ENCODE measurements at places on chromosomes 1 and 21. TPM values are rescaled to one million over a fixed set of nuclear protein-coding genes. Genes with fewer than 3 reads are reported as not detected.

Gene MTARC1
- total RNA-seq: not detected

Gene SELL
- total RNA-seq: 1.5 TPM

DNA sequence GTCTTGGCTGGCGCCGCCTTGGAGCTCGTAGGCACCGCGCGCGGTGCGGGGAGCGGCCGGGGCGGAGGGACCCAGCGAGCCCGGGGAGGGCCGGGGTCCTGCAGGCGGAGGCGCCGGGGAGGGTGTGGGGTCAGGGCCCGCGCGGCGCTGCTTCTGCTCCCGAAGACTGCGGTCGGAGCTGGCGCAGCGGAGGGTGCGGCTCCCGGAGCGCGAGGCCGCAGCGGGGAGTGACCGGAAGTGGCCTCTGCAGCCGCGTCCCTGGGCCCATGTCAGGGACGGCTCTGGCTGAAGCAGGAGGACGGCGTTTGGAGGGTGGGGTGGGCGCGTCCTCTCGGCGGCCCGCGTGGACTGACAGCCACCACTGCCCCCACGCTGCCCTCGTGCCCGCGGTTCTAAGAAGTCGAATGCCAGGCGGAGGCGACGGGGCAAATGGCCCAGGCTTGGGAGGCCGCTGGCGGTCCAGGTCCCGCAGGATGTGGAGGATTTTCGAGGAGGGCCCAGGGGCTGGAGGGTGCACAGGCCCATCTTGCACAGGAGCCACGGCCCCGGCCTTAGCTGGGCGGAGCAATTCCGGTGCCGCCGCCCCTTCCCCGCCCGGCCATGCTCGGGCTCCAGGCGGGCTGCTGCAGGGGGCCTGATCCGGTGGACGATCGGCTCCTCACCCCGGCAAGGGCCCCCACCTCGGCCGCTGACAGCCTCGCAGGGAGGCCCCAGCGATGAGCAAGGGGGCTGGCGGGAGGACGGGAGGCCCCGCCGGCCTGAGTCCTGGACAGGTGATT is 7.7 kb upstream of the ZNF669 start:
- peak; percentile 75 for DNase-seq

DNA sequence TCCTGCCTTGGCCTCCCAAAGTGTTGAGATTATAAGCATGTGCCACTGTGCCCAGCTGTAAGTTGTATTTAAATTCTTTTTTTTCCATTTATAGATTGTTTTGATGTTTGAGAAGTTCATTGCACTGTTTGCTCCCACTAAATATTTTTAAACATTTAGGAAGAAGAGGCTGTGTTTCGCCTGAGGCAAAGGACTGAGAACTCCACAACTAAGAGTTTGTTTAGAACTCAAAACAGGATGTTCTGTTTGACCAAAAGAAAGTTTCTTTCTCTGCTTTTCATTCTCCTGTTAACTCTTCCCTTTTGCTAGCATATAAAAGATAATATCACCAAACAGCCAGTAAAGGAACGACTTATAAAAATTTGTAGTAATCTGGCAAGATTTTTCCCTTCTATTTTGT is 87.0 kb downstream of the RUNX1 start:
- no peak for DNase-seq

DNA sequence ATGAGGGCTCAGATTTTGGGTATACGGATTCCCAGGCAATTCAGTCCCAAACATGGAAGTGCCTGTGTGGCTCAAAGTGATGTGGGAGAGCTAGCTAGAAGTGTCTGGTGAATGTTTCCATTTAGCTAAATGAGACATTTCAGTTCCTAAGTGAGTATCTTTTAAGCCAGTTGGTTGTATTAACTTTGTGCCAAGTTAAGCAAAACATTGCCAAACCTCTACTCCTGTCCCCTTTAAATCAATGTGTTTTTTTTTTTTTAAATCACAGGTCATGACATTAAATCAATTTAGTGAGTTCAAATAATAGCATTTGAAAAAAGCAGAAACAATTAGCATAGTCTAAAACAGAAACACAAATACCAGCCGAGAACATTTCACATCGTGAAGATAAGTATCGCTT is 230.1 kb downstream of the ASTN1 start:
- no peak for DNase-seq

DNA sequence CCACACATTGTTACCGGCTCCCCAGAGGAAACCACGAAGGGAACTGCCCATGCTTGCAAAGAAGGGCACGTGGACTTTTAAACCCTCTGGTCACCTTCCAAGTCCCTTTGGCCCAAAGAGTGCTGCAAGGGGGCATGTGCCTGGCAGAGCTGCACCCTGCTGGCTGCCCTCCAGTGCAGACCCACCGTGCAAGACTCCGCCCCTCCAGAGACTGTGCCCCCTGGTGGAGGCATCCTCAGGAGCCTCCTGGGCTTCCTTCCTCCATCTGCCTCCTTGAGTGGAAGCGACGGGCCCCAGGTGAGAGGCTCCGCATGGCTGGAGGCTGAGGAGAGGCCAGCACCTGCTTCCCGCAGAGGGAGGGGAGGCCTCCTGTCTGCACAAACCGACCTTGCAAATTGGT is 100.6 kb downstream of the CRYAA start:
- DNase-seq: no peak

DNA sequence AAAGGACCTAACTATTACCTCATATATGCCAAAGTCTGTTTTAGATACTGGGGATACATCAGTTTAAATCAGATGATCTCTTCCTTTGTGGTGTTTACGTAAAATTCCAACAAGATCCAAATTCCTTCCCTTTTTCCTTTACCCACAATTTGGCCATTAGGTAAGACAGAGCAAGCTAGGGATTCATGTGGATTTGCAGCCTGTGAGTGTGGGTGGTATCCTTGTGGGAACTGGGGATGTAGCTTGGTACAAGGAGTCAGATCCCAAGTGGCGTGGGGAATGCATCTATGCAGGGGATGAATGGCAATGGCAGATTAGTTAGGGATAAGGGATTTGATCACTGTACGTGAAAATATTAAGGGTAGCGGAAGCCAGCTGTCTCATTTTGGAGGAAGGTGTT is 9.8 kb upstream of the STRIP1 start:
- DNase-seq: no peak

GRCh38 chr1:151867765-151868411 is 14.4 kb upstream of the THEM5 start:
- peak; percentile 40 for DNase-seq

- peak; percentile 11 for DNase-seq
These were observed 14.7 kb downstream of the INTS3 start for GRCh38 chr1:153742411-153743142.

Gene C1orf141
- total RNA-seq: not detected

Gene OR6N1
- not detected for total RNA-seq

DNA sequence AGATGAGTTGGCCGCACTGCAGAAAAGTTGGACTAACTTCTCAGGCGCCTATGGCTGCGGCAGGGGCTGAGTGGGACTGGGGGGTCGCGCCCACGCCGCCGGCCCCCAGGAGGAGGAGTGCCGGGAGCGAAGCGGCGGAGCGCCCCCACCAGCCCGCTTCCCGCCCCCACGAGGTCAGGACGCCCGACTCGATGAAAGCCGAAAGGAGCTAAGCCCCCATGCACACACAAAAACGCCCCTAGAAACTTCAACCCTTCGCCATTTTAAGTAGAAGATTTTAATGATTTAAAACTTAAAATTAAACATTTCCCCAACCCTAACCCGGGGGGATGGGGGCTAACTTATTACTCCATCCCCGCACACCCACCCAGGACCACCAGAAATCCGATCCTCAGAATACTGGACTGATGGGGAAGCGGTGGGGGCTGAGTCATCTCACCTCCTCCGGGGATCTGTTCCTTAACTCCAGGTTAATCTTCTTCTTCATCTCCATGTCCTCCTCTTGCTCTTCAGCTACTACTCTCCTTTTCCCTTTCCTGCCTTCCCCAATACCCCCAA is 539 bp downstream of the ANP32E start:
- DNase-seq: peak; percentile 31

Gene KRTAP19-1
- not detected for total RNA-seq

Gene SLC6A9
- 1.6 TPM for total RNA-seq

Gene SLC22A15
- 0.74 TPM for total RNA-seq

DNA sequence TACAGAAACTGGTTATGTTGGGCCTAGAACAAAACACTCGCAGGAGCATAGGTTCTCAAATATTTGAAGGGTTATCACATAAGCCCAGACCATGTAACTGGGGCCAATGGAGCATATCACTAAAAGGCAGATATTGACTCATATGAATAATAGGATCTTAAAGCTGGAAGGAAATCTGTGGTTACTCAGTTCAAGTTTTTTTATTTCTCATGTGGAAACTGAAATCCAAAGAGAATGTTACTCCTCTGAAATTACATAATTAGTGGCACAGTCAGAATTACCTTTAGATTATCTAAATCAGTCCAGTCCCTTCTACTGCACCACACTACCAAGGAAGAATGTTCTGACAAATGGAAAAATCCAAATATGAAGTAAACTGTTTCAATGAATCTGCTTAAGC is 12.0 kb downstream of the SLAMF8 start:
- no peak for DNase-seq

Gene KRTAP12-2
- total RNA-seq: not detected

DNA sequence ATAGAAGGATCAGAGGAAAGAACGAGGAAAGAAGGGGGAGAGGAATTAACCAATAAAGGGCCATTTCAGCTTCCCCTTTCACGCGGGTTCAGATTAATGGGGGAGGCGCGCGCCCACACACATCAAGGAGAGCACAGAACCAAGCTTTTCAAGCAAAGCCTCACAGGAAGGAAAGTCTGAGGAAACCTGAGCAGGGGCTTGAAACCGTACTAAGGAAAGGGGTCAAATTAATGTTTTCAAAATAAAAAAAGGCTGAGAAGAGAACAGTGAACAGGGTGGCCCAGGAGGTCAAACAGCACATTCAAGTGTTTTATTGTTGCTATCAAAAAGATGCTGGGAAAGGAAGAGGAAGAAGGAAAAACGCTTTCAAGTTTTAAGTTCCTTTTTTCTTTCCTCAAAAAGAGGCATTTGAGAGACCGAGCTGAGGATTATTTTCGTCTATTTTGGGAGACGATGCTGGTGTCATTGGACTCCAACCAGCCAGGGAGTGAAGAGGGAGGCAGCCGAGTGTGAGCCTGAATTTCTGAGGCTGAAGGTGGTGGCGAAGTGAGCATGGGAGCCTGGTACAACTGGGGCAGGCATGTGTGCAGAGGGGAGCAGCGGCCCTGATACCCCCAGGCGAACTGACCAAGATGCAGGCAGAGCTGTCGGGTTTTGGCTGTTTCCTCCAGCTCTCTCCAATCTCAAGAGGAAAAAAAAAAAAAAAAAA is 88.4 kb downstream of the PROX1 start:
- no peak for DNase-seq

Gene KIAA1614
- total RNA-seq: 13.8 TPM

DNA sequence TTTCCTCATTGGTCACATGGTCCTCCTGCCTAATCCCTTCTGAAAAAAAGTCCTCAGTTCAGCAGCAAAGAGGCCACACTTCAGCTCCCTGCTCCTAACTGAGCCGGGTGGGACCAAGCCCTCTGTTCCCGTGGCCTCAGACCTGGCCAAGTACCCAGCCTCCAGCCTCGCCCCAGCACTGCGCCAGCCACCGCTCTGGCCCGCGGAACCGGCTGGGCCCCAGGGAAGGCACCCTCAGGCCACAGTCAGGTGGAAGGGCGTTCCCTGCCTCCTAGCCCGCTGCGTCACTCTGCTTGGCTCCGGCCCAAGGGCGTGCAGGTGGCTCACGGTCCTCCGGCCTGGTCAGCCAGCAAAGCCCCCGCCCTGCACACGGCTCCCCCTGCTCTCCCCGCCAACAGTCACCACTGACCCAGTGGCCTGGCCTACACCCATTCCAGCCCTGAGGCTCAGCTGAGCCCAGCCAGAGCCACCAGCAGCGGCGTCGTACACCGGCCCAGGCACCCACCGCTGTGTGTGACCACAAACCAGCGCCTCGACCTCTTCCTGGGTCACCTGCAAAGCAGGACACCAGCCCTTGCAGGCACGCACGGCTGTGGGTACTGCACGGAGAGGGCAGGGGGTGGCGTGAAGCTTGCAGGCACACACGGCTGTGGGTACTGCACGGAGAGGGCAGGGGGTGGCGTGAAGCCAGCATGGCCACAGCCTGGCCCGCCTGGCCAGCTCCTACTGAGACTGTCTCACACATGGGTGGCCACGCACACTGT is 19.4 kb downstream of the NADK start:
- no peak for DNase-seq

DNA sequence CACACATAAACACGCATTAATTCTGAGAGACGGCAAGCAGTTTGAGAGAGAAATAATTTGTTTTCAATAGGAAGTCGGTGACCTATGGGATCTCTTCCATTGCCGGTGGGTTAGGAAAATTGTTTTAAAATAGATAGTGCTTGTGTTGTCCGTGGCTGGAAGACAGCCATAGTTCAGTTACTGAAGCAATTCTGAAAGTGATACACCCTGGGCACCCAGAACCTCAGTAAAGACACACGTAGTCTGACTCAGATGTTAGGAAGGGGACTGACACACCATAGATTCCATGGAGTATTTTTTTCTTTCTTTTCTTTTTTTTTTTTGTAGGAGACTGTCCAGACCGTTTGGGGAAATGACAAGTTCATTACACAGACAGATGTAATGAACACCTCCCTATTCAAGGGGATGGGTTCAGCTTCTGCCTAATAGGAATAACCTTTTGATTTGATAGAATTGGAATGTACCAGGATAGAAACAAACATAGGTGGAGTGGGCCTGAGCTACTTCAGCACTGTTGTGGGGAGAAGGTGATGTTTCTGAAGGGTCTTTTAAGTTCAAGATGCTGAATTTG is 1.6 kb downstream of the C1orf21 start:
- DNase-seq: peak; percentile 66

Gene AGT
- total RNA-seq: not detected

Gene CASZ1
- 1.2 TPM for total RNA-seq

Gene OR6K3
- not detected for total RNA-seq

GRCh38 chr21:41142051-41142795 is 25.7 kb upstream of the BACE2 start:
- peak; percentile 94 for DNase-seq

DNA sequence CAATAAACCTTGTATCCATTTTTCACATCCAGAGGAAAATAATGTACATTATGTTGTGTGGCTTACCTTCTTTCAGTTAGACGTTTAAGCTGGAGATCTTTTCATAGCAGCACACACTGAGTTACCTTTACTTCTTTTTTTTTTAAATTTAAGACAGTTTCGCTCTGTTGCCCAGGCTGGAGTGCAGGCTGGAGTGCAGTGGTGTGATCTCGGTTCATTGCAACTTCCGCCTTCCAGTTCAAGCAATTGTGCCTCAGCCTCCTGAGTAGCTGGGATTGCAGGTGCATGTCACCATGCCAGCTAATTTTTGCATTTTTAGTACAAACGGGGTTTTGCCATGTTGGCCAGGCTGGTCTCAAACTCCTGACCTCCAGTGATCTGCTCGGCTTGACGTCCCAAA is 7.4 kb upstream of the CAMTA1 start:
- DNase-seq: no peak

- DNase-seq: no peak
These were observed 360.2 kb upstream of the CHRM3 start for GRCh38 chr1:239025997-239026694.

DNA sequence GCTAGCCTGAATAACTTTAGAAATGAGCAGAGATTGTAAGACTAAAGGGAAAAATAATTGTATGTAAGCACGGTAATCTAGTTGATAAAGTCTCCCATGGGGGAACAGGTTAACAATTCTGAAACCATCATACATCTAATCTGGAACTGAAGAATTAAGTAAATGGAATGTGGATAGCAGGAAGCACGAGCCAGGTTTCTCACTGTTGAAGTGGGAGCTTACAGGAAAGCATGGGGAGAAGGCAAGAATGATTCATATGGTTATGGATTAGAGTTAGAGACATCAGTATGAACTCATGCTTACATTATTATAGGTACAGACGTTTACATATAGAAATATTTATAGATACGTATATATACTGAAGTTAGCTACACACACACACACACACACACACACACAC is 83.0 kb downstream of the LEPR start:
- DNase-seq: no peak
